ENCODE measurements at places on chromosomes 16 and 17. TPM values are rescaled to one million over a fixed set of nuclear protein-coding genes. Genes with fewer than 3 reads are reported as not detected.

The EME1 gene
- not detected for total RNA-seq

The SDK2 gene
- total RNA-seq: 2.0 TPM

The MFAP4 gene
- total RNA-seq: 92.8 TPM

The STX8 gene
- 67.3 TPM for total RNA-seq

GRCh38 chr17:66283971-66284370, 18.4 kb upstream of the PRKCA start:
- DNase-seq: no peak

- peak; percentile 92 for DNase-seq
These were observed at the start of gene PFN1 for GRCh38 chr17:4948166-4948930. PFN1 (minus strand) TSS chr17:4948530; CDS start chr17:4948394, 136 bp downstream.

- no peak for DNase-seq
These were observed 53.0 kb downstream of the LDHD start for GRCh38 chr16:75063549-75064088.

GRCh38 chr16:58384437-58385055, 7.7 kb upstream of the GINS3 start:
- DNase-seq: no peak

DNA sequence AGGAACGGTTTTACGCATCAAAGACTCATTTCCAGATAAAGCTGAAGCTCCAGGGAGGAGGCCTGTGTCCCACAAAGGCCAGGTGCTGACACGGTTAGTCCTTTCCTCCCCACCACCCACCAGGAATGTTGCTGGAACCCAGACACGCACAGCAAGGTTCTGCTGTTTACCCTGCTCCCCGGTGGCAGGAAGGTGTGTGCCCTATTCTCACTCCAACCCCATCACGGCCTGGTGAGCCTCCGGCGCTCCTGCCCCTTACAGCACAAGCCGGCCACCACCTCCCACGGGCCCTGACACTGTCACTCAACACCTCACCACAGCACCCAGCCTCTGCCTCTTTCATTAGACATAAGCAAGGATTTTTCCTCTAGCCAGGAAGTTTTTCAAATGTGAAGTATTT, 47.8 kb downstream of the ANKRD11 start:
- no peak for DNase-seq
